Right cardiac atrium (tissue), 5 donors: ENCODE measurements at places on chromosomes 6 and 20. TPM values are rescaled to one million over a fixed set of nuclear protein-coding genes. Genes with fewer than 3 reads are reported as not detected.

DNA sequence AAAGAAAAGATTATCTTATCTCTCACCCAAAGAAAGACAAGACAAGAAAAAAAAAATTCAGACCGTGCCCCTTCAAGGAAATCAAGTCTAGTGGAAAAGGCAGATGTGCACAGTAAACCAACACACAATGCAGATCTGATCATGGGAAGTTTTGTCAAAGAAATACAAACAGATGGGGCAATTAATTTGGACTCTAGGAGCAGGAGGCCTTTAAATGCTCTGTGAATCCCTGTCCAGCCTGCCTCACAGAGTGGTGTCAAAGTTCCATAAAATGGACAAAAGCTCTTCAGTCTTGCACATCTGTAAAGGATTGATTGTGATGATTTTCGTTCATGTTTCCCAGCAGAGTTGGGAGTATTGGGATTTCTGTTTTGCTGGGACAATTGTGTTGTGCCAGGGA, 53.1 kb upstream of the TGM3 start:
- no peak for DNase-seq

DNA sequence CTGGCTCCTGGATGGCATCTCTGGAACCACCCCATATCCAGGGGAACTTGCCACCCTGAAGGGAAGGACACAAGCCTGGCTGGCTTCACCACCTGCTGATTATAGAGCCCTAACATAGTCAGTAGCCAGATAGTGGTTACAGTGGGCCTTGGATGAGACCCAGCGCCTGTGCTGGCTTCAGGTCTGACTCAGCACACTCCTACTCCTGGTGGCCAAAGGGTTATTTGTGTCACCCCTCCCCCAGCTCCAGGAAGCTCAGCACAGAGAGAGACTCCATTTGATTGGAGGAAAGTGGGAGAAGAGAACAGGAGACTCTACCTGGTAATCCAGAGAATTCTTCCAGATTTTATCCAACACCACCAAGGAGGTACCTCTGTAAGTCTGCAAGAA, 12.8 kb downstream of the SNX14 start:
- DNase-seq, result no peak

DNA sequence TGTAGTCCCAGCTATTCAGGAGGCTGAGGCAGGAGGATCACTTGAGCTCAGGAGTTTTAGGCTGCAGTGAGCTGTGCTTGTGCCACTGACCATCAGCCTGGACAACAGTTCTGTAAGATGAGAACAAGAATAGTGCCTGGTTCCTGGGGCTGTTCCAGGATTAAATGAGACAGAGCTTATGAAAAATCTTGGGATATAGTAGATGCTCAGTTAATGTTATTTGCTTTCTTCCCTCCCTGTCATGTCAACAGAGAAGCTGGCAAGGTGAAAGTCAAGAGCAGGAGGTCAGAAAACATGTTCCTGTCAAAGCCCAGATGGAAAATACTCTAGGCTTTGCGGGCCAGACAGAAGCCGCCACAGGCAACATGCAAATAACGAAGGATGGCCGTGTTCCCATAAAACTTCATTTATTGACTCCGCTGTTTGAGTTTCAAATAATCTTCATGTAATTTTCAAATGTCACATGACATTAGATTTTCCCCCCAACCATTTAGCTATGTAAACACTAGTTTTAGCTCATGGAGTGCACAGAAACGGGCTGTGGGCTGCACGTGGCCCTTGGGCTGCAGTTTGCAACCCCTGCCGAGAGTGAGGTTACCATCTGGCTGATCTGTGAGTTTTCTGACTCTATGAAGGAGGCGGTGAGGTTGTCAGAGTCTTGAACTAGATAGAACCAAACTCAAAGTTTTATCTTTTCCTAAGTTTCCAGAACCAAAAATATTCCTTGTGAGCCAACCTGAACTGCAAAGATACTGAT, 63.4 kb upstream of the PMEPA1 start:
- DNase-seq, result no peak

The SLC18B1 gene
- 3.1 TPM for polyA plus RNA-seq

The NHSL1 gene
- polyA plus RNA-seq, result 10.5 TPM

GRCh38 chr20:41655962-41656618, 37.9 kb upstream of the CHD6 start:
- DNase-seq, result no peak

The OPRL1 gene
- 0.81 TPM for polyA plus RNA-seq

The SCGN gene
- 6.0 TPM for polyA plus RNA-seq

- DNase-seq, result no peak
Observed at GRCh38 chr6:143243786-143244185, 183.1 kb downstream of the AIG1 start.

The TCF21 gene
- 7.9 TPM for polyA plus RNA-seq

DNA sequence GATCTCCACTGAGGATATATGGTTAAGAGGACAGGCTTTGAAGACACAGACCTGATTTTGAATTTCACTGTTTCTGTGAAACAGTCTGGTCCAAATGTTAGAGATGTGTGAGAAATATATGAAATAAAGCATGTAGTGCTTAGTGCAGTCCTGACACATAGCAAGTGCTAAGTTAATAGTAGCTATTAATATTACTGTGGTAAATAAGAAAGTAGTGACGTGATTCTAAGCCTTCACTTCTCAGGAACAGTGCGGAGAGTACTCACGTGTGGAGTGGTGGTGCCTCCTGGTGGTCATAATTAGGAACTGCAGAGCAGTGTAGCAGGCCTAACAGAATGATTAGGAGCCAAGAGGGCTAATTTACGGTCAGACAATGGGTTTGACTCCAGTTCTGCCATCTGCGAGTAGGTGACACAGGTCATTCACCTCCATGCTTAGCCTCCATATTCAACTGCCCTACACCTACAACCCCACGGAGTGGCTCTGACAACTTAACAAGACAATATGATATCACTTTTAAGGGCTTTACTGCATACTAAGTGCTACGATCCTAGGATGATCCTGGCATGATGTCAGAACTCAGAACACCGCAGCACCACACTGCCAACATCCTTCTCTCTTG, 106.2 kb downstream of the JPH2 start:
- DNase-seq, result peak; percentile 73

- no peak for DNase-seq
Observed at GRCh38 chr6:108106261-108106660, 31.7 kb upstream of the OSTM1 start.

DNA sequence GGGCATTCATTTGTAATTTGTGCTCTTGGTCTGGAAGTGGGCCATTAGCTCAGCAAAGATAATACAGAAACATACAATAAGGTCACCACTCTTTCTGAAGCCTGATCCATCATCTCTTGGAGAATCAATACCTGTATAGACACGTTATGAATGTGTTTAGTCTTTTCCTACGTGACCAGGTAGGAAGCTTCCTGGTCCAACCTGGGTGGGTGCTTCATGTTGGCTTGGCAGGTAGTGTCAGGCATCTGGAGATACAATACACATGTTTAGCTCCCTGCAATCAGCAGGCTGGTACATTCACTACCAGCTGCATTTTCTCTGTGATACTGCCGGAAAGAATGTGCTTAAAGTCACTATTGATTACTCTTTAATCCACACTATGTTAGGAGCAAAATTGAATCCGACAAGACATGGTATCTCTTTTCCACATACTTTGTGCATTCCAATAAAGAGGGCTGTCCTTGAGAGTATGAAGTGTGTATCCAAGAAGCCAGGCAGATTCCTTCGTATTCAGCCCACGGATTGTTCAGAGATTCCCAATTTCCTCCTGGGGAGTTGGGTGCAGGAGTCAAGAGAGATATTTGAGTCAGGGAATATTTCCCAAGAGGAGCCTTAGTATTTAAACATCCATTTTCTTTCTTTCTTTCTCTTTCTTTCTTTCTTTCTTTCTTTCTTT, 49.9 kb upstream of the RANBP9 start:
- DNase-seq, result no peak

DNA sequence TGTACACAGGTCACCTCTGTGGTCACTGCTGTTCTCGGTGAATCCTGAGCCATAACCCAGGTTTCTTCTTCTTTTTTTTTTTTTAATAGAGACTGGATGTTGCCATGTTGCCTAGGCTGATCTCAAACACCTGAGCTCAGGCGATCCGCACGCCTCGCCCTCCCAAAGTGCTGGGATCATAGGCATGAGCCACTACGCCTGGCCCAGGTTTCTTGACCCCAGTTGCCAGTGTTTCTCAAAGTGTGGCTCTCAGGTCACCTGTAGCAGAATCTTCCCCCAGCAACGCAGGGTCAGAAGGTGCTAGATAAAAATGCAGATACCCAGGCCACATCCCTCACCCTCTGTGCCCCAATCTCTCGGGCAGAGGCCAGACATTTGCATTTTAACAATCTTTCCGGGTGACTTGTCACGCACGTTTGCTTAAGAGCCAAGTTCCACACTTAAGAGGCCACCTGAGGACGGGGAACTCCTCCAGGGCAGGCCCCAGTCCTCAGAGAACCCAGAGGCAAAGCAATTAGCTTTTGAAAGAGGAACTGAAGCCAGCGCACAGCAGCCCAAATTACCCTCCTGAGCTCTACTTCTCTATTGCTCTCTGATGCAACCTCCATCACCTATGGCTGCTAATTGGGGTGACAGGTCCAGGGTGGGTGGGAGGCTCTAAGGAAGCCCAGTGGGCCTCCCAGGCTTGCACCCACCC, 81.8 kb downstream of the NFATC2 start:
- no peak for DNase-seq

GRCh38 chr6:142913511-142914047, 31.4 kb downstream of the HIVEP2 start:
- no peak for DNase-seq

The CLPSL1 gene
- polyA plus RNA-seq, result not detected

The SLA2 gene
- 0.20 TPM for polyA plus RNA-seq

DNA sequence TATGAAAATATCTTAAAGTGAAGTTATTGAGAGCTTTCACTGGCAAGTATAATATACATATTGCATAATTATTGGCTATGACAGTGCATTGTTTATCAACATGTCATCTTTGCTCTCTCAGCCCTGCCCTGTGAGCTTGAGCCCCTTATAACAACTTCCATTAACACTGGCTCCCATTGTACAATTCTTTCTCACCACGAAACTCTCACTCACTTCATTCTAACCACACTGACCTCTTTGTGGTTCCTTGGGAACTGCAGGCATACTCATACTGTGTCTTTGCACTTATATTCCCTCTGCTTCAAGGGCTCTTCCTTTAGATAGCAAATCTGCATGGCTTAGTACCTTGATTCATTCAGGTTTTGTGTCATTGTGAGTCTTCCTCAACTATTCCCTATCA, 411.8 kb downstream of the CDKAL1 start:
- DNase-seq, result no peak

The PROKR2 gene
- not detected for polyA plus RNA-seq

The RHAG gene
- polyA plus RNA-seq, result 2.8 TPM

DNA sequence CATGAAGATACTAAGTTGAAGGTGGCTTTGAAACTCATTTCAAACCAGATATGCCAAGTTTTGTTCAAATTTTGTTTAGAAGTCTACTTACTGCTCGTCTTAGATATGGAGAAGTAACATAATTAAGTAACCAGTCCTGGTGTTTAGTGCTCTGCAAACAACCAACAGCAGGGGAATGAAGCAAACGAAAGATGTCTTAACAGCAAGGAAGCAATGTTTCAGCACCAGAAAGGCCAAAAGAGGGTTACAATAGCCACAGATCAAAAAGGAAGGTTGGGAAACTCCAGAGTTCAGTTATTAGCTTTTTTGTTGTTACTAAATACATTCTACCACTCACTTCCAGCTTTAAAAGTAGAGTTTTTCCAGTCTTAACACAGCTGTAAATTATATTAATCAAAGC, 45.1 kb downstream of the LHFPL5 start:
- no peak for DNase-seq

DNA sequence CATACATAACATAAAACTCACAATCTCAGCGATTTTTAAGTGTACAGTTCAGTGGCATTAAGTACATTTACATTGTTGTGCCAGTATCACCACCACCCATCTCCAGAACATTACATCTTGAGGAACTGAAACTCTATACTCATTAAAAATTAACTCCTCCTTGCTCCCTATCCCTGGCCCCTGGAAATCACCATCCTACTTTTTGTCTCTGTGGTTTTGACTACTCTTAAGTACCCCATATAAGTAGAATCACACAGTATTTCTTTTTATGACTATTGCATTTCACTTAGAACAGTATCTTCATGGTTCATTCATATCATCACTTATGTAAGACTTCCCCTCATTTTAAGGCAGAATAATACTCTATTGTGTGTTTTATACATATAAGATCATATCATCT, 1108.1 kb downstream of the GRIK2 start:
- no peak for DNase-seq

DNA sequence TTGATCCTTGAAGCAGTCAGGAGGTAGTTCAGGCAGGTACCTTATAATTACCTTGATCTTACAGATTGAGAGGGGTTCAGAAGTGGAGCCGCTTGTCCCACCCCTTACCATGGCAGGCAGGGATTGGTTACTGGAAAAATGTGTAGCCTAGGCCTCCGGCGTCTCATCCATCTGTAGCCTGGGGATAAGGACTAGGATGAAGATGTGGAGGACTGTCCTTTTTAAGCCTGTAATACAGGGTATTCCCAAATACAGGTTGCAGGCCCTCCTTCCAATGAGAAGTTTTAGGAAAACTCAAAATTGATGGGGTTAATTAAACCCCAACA, 2.8 kb downstream of the HMGA1 start:
- no peak for DNase-seq

The PNLDC1 gene
- polyA plus RNA-seq, result 0.43 TPM

The HLA-DRB5 gene
- 0.45 TPM for polyA plus RNA-seq

The LST1 gene
- 7.8 TPM for polyA plus RNA-seq

The ZNF831 gene
- 0.05 TPM for polyA plus RNA-seq

The CYP21A2 gene
- 0.48 TPM for polyA plus RNA-seq

DNA sequence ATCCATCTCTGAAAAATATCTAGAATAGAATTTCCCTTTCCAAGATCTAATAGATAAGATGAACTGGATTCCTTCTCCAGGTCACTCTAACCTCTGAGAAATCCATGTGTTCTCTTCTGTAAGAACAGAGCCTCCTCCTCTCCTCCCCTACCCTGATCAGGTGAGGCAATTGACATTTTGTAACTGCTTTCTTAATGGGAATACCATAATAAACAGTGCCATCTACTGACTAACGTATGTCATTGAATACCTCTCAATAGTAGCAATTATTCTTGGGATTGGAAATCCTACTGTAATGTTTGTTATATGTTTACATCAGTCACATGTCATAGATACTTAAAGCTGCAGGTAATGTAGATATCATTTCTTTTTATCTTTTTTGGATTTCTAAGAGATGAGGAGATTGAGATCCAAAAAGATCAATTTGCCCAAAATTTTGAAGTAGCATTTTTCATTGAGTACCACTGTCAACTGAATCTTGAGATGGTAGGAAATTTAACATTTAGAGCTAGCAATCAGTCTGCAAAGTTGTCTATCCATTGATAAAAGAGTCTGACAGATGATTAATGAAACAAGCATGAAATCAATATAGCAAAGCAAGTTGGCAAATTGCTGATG, 365.8 kb upstream of the HSF2 start:
- no peak for DNase-seq

GRCh38 chr20:12966468-12967085, 42.2 kb upstream of the SPTLC3 start:
- DNase-seq, result no peak

The DEFB124 gene
- polyA plus RNA-seq, result not detected

- no peak for DNase-seq
Observed at GRCh38 chr6:111615916-111616612, 10.4 kb upstream of the TRAF3IP2 start.

- DNase-seq, result no peak
Observed at GRCh38 chr6:10084111-10084986, 330.5 kb downstream of the TFAP2A start.

The GABRR1 gene
- polyA plus RNA-seq, result not detected

- DNase-seq, result no peak
Observed at GRCh38 chr20:43631598-43631997, 35.3 kb upstream of the MYBL2 start.
